Heart right ventricle (tissue), 16 donors: ENCODE measurements at places on chromosomes 2 and 18. TPM values are rescaled to one million over a fixed set of nuclear protein-coding genes. Genes with fewer than 3 reads are reported as not detected.

The ALPI gene
- not detected for total RNA-seq

The NT5DC4 gene
- total RNA-seq, result not detected

The KIF1A gene
- total RNA-seq, result 1.9 TPM

The ASB3 gene
- 13.4 TPM for total RNA-seq

DNA sequence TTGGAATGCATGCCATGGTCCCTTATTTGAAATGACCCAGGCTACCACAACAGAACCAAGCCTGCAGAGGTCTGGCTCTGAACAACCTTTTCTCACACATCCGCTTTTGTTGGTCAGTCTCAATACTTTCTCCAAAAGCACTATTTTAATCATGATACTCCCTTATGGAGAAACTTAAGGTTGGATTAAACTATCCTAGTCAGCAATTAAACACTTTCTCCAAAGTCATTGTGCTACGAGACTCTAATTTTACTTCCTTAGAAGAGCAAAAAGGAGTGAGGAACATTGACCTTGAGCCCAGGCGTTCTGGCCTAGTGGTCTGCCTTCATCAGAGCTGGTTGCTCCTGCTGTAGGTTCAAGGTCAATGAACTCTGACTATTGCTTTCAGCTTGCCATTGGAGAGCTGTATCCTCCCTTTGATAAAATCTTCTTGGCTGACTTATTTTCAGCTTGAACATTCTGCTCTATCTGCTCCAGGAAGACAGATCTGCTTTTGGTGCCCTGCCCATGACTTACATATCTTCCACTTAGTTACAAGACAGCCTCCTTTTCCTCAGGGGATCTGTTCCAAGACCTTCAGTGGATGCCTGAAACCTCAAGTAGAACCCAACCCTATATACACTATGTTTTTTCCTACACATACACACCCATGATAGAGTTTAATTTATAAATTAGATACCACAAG is 91.2 kb downstream of the NCKAP5 start:
- no peak for DNase-seq

DNA sequence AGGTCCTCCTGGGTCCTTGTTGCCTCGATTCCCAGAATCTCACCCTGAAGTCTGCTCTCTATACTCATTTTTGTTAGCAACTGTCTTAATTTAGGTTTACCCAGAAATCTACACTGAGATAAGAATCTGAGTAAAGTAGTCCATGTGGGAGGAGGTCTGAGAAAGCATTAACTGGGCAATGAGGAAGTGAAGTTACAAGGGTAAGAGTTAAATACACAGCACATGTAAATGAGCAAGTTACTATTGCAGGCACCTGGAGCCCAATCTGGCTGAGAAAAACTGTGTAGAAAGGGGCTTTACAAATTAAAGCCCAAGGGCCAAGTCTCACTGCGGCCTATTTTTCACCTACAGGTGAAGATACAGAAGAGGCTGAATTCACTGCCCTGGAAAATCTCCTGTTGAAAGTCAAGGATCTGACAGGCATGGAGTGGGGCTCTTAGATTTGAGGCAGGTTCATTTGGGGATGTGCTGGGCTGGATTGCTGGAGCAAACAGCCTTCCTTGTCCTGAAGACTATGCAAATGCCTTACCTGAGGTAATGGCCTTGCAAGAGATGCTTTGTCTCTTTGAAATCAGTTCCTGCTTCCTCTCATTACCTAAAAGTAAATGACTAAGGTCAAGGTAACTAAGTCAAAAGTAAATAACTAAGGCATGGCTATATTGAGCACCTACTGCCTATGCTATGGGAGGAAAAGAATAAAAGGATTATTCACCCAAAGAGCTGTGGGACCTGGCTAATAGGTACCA is 84.4 kb upstream of the DYNAP start:
- no peak for DNase-seq

DNA sequence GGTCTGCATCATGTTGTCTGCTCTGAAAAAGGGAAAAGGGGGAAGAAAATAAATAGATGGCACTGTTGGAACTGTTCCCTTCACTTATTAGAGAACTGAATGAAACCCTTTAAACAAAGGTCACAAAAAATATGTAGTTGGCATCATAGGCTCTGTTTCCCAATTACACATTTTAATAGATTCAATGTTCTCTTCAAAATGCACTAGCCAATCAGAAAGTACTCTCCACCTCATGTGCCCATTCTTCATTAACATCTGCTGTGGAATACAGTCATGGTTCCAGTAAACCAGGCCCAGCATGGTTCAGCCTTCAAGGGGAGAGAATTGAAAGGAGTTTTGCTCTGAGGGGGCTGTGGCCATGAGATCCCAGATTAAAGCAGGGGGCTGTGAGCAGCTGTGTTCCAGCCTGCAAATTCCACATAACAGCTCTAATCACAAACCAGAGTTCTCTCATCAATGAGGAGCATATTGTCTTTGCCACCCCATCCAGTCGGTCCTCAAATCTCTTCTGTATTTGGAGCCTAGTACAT is 165.9 kb upstream of the CREB1 start:
- no peak for DNase-seq

DNA sequence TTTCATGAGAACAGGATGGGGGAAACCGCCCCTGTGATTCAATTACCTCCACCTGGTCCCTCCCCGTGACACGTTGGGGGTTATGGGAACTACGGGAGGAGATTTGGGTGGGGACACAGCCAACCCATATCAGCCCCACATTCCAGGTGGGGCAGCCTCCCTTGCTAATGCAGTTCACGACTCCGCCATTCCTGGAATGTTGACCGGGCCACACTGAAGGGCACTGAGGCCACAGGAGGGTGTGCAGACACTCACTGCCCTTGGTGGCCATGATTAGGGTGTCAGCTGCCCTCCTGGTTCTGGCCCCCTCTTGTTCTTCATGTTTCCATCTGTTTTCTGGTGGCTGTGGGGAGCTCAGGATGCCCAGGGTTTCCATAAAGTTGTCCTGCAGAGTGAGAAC is 176.3 kb downstream of the TWIST2 start:
- DNase-seq, result no peak
